ENCODE measurements at places on chromosomes 5 and 9. TPM values are rescaled to one million over a fixed set of nuclear protein-coding genes. Genes with fewer than 3 reads are reported as not detected.

Gene PTPDC1
- 8.9 TPM for total RNA-seq

Gene BHMT2
- total RNA-seq = 3.7 TPM

Gene PTPRD
- 25.8 TPM for total RNA-seq

Gene PCDHA9
- total RNA-seq = under 0.01 TPM

DNA sequence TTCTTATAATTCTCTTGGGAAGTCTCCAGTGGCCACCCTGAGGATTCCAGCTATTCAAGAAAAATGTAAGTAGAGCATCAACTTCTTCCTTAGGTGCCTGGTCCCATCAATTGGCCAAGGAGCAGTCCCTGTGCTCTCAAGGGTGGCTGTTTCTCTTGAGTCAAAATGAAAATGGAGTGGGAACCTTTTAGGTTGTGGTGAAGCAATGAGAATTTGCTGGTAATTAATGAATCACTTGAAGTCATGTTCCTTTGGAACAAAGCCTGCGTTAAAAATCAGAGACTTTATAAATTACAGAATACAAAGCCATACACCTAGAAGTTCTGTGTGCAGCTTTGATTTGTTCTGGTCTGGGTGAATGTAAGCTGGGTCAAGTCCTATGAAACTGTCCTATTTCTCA lies 48.9 kb downstream of the IL31RA start:
- no peak for DNase-seq

- no peak for DNase-seq
These were observed 12.8 kb downstream of the MEGF10 start for GRCh38 chr5:127303404-127303803.

Gene ZNF366
- total RNA-seq = 0.13 TPM
